ENCODE measurements at places on chromosomes 16 and 17. TPM values are rescaled to one million over a fixed set of nuclear protein-coding genes. Genes with fewer than 3 reads are reported as not detected.

The SOX9 gene
- 16.9 TPM for total RNA-seq

The MYH4 gene
- total RNA-seq, result not detected

The CD68 gene
- 120 TPM for total RNA-seq

The KRTAP16-1 gene
- total RNA-seq, result not detected

The ACOX1 gene
- total RNA-seq, result 22.4 TPM

The ACSM2A gene
- total RNA-seq, result not detected

Measured in M059J (cell line).